ENCODE measurements at places on chromosomes 1 and 21.
A peak's percentile ranks its signal among the peaks of the same experiment; 100 is the strongest.

DNA sequence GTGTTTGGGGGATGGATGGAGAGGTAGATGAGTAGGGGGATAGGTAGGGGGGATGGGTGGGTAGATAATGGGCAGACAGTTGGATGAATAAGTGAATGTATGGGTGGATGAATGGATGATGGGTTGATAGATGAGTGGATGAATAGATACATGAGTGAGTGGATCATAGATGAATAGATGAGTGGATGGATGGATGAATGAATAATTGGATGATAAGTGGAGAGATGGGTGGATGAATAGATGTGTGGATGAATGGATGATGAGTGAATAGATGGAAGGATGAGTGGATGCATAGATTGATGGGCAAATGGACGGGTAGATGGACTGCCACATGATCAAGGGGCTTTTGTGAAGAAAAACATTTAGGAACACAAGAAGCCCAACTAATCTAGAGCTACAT, 133.3 kb upstream of the F3 start:
- no peak for DNase-seq

GRCh38 chr1:159826441-159827101, at the start of gene SLAMF8:
SLAMF8 (plus strand) TSS chr1:159826873; CDS start chr1:159826899, 26 bp downstream.
- DNase-seq: no peak

DNA sequence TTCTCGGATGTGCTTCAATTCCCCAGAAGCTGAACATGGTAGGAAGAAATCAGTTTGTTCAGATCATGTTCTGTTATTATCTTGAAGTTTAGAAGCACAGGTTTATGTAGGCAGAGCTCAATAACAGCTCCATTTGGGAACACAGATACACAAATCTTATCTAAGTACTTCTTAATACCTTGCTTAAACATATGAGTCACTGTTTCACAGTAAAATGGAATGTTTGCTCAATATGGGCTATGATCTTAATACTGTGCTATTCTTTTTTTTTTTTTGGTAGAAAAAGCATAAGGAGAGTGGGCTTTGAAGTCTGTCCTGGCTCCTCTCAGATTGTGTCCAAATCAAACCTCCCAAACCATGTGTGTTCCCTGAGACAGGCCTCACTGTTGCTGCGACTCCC, 13.4 kb downstream of the PROK1 start:
- peak; percentile 46 for DNase-seq

GRCh38 chr1:90720145-90720636, 3.1 kb upstream of the BARHL2 start:
- DNase-seq: no peak

DNA sequence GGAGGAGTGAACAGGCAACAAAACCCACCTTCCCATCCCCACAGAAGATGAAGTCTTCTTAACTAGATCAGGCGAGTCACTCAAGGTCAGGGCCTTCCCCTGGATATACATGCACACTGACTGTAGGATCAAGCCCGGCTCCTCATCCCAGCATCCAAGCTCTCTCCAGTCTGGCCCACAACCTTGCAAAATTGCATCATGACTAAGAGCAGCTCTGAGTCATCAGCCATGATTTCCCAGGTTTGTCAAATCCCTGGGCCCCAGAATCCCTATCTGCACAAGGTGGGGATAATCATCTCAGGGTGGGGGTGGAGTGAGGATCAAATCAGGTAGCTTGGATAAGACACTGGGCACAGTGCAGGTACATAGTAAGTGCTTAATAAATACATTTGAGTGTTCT, 199.3 kb upstream of the GRIK3 start:
- DNase-seq: no peak

GRCh38 chr21:31193761-31194160, 150.3 kb downstream of the TIAM1 start:
- no peak for DNase-seq

DNA sequence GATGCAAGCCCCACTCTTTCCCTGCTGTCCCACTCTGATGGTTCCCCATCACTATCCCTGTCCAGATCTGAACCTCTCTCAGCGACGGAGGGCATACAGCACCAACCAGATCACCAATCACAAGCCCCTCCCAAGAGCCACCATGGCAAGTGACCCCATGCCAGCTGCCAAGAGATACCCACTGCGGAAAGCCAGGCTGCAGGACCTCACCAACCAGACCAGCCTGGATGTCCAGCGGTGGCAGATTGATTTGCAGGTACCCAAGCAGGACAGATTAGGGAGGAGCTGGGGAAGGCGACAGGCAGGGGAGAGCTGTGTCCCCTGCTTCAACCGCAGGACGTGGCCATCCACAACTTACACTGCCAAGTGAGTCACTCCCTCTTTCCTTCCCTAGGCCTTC, 46.9 kb downstream of the VWA5B1 start:
- DNase-seq: no peak

DNA sequence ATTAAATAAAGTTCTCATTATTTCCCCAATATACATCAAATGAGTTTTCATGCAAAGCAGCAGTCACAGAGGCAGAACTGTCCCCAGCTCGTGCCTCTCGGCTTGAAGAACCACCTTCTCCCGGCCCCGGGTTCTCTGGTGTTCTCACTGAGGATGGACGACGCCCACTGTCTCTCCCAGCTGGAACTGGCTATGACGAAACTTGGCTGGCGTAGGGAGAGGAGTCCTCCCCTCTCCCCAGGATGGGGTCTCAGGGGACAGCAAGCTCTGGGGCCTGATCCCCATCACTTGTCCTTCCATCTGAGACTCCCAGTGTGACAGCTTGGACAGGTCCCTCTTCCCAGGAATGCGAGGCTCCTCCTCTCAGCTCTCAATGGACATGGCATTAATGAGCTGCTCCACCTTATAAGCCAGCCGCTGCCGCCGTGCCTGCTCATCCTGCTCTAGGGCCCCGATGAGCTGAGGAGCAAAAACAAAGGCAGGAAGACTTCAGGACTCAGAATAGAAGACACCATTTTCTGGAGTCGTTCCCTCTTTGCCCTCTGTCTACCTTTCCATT, 116.0 kb upstream of the CD34 start:
- DNase-seq: no peak

Measured in non-pigmented ciliary epithelial cell (primary cell).